Stimulated activated CD4-positive, alpha-beta T cell treated with anti-CD3 and anti-CD28 coated beads, Interleukin-2, amount 100 ng/mL, for 48 hours (primary cell): ENCODE measurements at places on chromosomes 2 and 18.

- peak; percentile 37 for DNase-seq
Observed at GRCh38 chr2:203328760-203329540, 756 bp downstream of the ABI2 start.

DNA sequence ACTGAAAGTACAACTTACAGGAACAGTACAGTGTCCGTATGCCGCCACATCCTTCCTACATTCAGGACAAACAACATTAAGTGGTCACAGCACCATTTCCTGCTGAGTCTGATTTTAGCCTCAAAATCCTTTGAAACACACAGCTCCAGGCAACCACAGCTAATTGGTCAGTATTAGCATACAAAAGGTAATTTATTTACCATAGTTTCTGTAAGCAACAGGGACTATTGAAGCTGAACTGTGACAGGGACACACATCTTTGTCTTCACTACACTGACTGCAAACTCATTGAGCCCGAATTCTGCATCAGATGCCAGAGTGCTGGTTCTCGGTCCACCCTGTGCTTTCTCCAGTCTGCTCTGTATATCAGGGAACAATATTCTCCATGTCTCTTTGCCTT lies 151.8 kb downstream of the ST6GAL2 start:
- DNase-seq = no peak

DNA sequence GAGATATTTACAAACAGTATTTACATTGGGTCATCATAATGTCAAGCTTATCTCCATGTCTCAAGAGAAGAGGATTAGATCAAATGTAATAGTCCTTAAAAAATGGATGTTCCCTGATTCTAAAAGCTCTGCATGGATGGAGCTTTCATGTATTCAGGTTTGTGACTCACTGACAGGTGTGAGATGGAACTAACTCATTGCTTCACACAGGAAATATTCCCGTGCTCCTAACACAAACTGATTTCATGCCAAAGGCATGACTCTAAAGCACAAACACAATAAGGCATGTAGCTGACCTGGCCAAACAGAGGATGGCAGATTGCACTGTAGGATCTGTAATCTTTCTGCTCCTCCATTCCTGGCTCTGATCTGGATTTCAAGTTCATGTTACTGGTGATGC lies 110.0 kb downstream of the ALK start:
- no peak for DNase-seq

GRCh38 chr2:227411990-227412350 lies 24.2 kb upstream of the SCYGR1 start:
- DNase-seq = no peak

DNA sequence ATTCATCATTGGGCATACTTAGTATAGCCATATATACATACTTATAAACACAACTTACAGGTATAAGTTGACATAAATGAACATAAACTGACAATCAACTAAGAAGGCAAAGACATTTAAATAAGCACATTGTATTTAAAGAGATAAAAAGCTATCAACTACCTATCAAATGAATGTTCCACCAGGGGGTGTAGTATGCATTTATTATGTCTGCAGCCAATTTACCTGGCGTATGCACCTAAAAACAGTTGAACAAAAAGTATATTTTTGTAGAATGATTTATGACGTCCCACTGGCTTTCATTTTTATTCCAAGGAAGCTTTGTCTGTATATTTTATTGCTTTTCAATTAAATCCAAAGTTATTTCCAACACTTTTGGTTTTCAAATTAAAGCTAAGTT lies 323.5 kb downstream of the AFF3 start:
- DNase-seq = no peak

DNA sequence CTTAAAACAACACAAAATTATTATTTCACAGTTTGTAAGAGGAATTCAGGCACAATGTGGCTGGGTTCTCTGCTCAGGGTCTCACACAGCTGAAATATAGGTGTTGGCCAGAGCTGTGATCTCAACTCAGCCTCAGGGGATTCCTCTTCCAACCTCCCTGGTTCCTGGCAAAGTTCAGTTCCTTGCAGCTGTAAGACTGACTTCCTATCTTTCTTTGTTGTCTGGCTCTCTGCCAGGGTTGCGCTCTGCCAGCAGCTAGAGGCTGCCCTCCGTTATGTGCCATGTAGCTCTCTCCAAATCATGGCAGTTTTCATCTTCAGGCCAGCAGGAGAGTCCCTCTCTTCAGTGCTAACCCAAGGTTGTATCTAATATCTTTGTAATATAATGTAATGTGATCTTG lies 272.5 kb upstream of the KCNJ3 start:
- DNase-seq = no peak

DNA sequence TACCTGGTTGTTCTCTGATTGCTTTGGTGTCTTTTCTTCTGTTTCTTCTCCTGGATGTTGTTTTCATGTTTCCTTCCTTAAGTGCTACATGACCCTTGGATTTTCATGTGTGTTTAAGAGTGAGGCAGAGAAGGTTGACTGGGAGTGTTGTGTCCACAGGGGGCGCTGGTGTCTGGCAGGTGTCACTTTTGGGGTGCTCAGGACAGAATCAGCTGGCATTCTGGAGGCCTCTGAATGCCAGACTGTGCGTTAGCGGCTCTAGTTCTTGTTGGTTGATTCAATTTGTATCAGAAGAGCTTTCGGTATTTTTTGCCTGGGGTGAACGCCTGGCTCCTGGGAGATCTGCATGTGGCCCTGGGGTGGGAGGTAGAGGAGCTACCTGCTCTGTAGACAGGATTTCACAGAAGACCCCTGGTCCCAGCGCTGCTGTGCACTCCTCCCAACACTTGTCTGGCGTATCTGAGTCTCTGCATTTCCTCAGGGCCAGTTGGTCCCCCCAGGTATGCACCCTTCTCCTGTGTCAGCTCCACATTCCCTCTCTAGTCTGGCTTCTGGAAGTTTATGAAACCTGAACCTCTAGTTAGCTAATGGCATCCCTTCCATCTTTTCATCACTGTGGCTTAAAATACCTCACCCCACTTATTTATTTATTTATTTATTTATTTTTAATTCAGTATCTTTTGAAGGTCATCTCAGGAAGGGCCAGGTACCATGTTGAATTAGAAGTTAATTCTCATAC lies 1.1 kb downstream of the GREB1 start:
- no peak for DNase-seq

DNA sequence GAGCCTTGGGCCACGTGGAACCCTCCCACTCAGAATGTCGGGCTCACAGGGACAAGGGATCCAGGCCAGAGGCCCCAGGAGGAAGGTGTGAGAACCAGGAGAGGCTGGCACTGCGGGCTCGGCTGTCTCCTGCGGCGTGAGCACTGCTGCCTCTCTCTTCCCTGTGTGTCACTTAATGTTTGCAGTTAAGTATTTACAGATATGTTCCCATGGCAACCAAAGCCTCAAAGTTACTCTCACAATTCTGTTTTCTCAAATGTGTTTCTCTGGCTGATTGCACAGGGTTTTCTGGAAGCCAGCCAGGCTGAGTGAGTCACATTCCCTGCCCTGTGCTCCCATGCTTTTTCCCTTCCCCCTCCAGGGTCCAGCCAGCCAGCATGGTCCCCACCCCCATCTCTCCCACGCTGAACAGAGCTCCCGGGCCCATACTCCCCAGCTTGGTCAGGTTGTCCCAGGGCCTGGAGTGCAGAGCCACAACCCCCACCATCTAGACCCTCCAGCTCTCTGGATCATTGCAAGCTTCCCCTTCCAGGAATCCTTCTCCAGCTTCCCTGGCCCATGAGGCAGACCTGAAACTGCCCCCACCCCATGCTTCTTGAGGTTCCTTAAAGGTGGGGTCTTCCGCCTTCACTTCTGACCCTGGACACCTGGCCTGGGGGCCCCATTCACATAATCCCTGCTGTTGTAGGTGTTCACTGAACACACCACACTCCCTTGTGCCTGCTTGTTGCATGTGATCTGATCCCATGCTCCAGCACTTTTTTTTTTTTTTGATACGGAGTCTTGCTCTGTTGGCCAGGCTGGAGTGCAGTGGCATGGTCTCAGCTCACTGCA lies 265.9 kb downstream of the CELF4 start:
- DNase-seq = no peak

DNA sequence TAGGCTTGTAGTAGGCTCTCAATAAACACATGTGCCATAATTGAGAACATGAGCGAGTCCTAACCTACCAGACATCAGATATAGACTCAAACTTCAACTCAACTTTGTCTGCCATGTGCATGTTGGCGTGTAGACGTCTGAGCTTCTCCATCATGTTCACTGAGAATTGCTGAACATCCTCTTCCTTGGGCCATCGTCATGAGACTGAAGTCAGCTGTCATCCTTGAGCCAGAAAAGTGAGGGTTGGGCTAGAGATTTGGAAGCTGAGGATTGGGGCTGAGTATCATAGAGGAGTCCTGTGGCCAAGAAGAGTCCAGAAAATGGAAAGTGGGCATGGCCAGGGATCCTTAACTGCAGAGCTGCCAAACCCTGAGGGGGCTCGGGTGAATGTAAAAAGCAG lies 7.8 kb upstream of the EFR3B start:
- no peak for DNase-seq

DNA sequence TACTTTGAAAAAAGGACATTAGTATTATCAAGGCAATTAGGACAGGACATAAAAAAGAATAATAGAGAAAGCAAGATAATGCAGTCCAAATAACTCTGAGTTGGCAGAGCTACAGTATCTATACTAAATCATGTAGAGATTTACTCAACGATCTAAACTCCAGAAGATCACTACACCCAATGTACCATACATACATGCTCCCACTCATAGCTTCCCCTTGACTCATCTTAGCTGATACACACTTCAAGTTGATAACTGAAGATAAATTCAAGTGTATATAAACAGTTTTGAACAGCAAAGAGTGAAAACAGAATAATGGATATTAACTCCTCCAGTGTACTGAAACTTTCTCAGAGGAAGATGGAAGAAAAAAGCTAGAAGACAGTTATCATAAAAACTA lies 78.5 kb downstream of the SESTD1 start:
- DNase-seq = no peak

- DNase-seq = peak; percentile 73
Observed at GRCh38 chr2:85266146-85267041, 61.4 kb downstream of the TGOLN2 start.

- no peak for DNase-seq
Observed at GRCh38 chr2:33158482-33159003, 211.8 kb downstream of the LTBP1 start.

DNA sequence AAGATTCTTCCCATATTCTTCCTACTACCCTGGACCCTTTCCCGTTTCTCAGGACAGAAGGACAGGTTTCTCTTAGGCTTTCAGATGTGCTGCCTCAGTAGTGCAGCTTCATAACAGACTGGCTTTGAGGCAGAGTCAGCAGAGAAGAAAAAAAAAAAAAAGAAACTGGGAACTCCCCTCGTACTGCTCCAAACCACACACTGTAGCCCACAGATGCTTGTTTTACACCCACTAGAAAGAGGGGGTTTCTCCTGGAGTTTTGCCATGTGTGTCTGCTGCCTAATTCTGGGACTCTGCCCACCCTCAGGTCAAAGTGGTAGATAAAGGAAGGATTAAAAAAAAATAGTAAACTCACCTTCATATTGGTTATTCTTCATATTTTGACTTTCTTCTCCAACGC lies 95.9 kb downstream of the NCOA1 start:
- no peak for DNase-seq

DNA sequence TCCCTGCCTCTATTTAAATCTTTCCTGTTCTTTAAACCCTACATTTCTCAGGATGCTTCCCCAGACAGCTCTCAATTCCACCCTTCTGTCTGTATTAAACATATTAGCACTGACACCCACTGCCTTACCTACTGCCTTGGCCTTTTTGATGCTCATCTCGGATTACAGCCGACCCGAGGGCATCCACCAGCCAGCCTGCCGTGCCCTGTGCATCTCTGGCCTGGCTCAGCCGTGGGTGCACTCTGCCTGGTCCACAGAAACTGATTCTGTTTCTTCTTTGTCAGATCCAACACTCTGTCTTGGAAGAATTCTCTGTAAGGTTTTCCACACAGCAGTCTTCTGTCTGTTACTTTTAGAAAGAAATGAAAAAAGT lies 27.2 kb downstream of the TANC1 start:
- no peak for DNase-seq

- no peak for DNase-seq
Observed at GRCh38 chr18:58952858-58953257, 88.2 kb downstream of the ZNF532 start.
